ENCODE measurements at places on chromosomes 2 and 18.

DNA sequence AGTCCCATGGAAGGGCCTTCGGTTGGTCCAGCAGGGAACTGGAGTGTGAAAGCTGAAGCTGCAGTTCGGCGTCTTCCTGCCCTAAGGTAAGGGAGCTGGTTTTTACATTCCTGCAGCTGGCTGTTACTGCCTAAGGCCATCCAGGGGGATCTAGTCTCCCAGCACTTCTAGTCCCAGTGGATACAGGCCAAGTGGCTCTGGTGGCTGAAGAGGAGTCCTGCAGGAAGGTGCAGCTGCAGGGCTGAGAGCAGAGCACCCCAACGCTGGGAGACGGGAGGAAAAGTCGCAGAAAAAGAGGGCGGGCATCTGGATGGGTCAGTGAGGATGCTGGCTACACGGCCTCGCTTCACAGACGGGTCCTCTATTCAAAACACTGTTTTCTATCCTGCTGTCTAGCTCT lies 225.0 kb upstream of the HS6ST1 start:
- DNase-seq: no peak

DNA sequence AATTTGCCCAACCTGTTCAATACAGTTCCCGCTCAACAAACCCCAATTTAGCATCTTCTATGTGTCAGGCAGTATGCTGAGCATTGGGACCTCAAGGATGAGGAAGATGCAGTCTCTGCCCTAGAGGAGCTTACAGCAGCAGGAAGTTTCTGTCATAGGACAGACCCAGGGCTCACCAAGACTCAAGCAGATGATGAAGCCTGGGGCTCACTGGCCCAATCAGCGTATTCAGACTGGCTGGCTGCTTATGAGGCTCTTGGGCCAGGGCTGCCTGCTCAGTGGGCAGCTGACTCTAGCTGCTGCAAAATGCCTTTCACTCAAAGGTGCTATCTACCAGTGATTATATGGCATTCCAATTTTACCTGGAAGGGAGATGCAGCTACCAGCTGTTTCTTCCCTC lies 2.1 kb downstream of the FAM178B start:
- no peak for DNase-seq

GRCh38 chr2:105857076-105857740 lies 112.5 kb downstream of the NCK2 start:
- DNase-seq: no peak

DNA sequence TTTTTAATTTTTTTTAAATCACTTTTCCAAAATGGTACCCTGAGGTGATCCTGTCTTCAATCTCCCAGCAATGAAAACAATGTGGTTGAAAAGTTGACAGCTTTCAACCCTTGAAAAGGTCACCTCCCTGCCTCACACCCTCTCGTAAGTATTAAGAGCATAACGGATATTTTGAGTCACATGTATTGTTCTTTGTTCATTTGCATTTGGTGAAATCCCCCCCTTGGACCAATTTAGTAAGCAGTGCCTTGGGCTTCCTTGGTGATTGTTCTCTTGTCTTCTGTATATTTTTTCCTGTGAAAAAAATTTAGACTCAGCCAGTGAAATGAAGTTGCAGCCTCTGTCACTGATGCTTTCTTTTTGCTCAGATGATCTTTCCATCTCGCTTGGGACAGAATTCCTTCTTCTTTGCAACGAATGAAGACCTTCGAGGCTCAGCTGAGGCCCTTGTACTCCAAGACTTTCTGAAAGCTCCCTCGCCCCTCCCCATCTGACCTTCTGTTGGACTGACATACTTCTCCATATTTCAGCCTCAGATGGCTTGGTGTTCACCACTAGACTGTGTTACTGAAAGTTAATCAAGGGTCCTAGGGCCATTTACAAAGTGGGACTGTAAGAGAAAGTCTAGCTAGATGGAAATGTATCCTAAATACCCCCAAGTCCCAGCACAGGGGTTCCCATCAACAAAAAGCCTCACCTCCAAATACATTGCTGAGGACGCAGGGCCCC lies 158.4 kb downstream of the BCL2 start:
- no peak for DNase-seq

DNA sequence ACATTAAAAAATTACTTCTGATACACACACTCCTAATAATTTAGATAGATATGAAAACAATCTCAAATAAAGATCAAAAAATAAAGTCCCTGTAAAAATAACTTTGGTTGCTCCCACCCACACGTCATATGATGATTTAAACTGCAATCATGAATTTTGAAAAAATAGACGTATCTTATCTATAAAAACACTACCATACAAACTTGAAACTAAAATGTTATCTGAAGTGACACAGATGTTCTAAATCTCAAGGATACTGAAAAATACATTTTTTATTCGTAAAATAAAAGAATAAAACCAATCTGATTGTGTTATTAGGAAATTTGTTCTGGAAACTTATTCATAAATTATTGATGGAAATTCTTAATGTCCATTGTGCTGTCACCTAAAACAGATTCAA lies 8.1 kb upstream of the BOLA3 start:
- DNase-seq: no peak

DNA sequence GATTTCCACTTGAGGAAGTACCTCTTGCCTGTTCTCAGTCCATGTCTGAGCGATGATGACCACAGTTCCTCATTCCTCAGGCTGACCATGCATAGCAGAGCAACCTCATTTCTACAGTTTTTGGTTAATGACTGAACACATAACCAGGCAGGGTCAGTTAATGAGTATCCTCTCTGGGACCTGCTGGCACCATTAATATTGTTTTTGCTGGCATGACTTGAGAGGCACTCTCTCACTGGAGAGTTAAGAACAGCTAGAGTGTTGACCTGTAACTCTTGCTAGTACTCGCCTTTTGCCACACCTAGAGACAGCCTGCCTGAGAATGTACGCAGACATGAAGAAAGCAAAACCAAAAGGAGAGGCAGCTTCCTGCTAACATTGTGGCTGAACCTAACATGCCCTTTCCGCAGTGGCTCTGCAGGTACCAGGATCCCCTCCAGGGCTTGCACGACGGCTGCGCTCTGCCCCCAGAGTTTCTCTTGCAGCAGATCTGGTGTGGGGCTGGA lies 23.9 kb downstream of the PECR start:
- DNase-seq: peak; percentile 19

DNA sequence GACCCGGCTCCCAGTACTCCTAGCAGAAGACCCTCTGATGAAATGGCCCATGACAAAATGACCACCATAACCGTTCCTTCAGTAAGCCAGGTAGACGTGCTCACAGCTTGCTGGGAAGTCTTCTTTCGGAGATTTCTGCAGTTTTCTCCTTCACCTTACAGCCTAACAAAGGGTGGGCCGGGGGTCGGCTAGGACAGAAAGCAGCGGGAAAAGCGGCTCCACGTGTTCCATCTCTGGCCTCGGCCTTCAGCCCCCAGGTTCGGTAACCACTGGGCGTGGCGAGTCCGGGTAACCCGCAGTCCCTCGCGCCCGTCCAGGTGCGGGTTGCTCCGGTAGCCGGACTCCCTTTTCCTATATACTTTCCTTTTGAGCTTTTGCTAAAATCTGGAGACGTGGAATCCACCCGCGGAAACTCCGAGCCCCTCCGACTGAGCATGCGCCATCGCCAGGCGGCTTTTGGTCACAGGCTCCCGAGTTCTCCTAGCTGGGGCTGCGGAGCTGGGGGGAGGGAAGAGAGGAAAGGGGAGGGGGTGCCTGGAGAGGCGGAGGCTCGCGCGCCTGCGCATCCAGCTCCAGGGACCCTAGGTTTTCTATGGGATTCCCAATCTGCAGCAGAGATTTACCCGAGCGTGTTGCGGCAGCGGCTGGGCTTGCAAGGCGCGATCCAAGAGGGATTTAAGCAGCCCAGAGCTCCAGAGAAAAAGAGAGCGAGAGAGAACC lies at the start of gene VSNL1:
Gene VSNL1, plus strand, starts transcription at position 604 of the 720 bp plus-strand sequence. CDS start 51,379 bp downstream, outside the sequence.
- DNase-seq: no peak

- DNase-seq: no peak
Observed at GRCh38 chr2:11808016-11808400, 61.6 kb downstream of the LPIN1 start.

DNA sequence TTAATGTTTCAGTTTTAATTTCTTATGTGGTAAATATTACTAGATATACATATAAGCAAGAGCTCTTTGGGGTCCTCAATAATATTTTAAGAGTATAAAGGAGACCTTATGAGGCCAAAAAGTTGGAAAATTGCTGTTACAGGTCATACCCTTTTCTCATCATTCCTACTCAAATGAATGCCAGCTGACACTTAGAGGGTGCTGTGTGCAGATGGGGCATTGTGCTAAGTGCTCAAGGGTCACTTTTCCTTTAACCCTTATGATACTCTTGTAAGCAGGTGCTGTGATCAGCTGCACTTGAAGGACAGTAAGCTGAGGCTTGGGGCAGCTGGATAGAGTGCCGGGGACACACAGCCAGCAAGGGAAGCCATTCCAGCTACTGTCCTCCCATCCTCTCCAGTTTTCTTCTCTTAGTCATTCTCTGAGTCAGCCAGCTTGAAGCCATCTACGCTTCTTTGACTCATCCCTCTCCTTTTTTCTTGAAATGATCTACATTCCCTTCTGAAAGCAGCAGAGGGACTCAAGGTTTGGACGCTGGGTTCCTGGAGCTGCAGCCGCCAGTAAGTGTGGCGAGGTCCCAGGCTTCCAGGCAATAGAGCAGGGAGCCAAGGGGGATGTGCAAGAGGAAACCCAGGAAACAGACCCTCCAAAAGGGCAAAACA lies 42.0 kb upstream of the CREB1 start:
- no peak for DNase-seq

DNA sequence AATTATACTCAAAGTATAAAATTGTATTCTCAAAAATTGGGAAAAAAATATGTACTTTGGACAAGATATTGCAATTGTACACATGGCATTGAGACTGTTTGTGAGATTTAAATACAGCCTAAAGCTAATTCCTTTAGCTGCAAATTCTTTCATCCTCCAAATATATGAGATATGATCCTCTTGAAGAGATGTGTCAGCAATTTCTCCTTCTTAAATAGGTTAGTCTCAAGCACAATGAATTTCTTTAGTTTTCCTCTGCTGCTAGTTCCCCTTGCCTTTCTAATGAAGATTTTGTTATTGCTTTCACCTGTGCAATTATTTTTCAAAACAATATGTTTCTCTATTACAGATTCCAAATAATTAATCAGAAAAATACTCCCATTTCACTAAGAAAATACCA lies 153.4 kb upstream of the GULP1 start:
- DNase-seq: no peak

GRCh38 chr2:68764806-68765311 lies 30.2 kb downstream of the ARHGAP25 start:
- no peak for DNase-seq

DNA sequence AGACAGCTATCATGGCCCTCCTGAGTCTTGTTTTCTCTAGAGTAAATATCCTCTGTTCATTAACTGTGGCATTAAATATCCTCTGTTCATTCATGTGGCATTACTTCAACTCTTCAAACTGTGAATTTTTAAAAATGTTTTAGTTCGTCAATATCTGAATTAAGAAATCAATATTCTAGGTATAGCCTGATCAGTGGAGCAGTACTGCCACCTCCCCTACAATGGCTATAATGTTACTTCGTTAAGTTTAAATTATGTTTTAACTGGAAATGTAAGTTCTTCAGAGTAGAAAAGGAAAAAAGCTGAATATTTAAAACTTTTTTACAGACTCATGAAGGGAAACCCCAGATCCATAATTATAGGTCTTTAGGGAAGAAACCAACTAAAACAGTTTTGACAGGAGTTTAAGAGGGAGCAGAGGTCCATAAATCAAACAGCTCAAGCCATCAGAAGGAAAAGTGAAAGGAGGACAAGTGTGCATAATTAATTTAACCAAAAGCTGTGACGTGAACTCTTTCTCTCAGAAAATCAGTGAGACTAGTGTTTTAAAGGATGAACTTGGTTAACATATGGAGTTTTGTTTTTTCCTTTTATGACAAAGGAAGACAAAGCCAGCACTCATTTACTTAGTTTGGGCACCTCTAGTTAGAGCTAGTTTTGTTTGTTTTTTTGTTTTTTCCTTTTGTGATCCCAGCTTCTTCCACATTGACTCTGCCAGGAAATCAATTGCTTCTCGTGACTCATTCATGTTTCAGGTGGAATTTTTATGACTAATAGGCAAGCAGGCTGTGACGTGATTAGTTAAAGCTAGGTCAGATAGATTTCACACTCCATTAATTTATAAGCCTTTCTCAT lies 44.9 kb downstream of the RBBP8 start:
- no peak for DNase-seq

DNA sequence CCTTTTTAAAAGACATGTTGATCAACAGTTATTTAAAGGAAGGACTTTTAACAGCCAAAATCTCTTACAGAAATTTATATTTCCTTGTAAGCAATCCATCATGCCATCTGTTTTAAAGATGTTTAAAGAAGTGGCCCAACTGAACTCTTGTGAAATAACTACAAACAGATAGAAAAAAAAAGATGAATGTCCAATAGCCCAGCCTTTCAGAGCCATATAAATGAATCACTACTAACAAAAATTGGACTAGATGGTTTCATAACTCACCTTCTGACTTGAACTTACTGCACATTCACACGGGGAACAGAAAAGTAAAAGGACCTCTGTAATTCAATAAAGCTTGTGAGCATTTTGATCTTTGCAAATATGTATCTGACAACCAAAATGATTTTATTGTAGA lies 319.0 kb upstream of the CHAC2 start:
- no peak for DNase-seq

GRCh38 chr2:186691231-186691630 lies 2.6 kb upstream of the FAM171B start:
- DNase-seq: no peak

- no peak for DNase-seq
Observed at GRCh38 chr2:100960688-100961087, 41.4 kb upstream of the RPL31 start.

GRCh38 chr2:105249181-105249580 lies 7.6 kb downstream of the GPR45 start:
- DNase-seq: no peak

GRCh38 chr18:21342372-21342771 lies 100.3 kb downstream of the GREB1L start:
- DNase-seq: no peak

DNA sequence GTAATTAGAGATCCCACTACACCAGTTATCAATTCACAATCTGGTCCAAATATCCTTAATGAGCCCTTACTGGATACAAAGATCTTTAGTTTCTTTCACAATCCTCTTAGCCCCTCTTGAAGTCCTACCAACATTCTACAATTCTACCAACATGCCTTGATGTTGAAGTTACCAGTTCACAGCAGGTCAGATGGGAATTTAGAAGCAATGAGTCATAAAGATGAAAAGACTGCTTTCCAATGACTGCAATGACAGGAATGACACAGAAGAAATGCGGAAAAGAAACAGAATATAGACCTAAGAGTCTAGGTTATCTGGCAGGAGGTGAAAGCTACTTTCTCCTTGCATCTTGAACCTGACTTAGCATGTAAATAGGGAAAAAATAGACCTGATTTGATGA lies 24.5 kb downstream of the RTTN start:
- no peak for DNase-seq

DNA sequence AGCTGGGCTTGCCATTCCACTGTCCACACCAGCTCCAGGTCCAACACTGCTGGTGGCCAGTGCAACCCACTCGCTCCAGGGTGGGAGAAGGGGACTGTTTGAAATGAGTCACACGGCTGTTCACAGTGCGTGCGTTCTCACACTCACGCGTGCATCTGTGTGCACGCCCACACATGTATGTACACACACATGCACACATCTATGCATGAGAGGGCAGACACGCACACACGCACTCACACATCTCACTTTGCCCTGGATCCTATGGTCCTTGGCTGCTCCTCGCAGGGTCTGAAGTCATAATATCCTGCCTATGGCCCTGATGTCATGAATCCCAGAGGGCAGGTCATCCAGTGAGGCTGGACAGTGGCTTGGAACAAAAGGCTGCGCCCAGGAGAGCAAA lies 182.8 kb downstream of the EIPR1 start:
- no peak for DNase-seq

- no peak for DNase-seq
Observed at GRCh38 chr2:19850056-19851050, 51.4 kb downstream of the TTC32 start.

- no peak for DNase-seq
Observed at GRCh38 chr2:73203055-73203681, 794 bp downstream of the NOTO start.

Measured in stimulated activated CD8-positive, alpha-beta memory T cell treated with anti-CD3 and anti-CD28 coated beads, Interleukin-7, amount 100 ng/mL, for 1 hour (primary cell).